Activated naive CD4-positive, alpha-beta T cell (primary cell): ENCODE measurements at places on chromosomes 6 and 20.

DNA sequence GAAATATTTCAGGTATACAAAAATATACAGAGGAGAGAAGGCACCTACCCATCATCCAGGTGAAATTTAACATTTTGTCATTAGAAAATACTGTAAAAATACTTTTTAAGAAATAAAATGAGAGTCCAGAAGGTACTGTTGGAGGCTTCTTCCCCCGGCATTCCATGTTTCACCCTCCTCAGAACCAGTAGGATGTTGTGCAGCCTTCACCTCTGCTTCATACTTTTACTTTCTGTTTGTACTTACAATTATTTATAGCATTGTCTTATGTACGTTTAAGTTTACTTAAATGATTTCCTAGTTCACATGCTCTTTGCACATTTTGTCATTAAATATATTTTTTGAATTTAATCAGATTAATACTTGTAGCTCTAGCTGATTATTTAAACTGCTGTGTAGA lies 30.9 kb downstream of the TMEM200A start:
- no peak for DNase-seq

GRCh38 chr6:9628819-9629218 lies 786.1 kb downstream of the TFAP2A start:
- DNase-seq: no peak

DNA sequence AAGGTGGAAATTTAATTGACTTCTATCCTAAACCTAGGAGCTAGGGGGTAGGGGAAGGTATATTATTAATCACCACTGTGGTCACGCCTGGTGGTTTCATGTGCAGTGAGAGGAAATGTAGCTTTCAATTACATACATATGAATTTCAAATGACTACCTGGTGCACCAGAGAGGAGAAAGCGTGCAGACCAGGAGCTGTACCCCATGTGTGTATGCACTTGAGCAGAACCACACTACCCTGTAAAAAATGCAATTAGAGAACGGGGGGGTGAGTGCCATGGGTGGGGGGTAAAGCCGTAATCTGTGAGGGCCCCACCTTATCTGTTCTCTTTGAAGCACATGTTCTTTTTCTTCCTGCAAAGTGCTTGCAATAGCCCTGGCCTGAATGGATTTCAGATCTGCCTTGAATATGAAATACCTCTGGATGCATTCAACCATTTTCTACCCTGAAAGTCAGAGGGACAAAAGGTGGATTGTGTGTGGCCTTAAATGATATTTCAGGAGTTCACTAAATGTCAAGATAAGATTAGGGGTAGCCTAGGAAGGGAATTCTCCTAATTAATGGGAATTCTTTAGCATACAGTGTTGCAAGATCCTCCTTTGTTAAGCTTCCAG lies 30.9 kb upstream of the EDN3 start:
- no peak for DNase-seq

GRCh38 chr6:147849401-147850330 lies 341.2 kb downstream of the SAMD5 start:
- no peak for DNase-seq

GRCh38 chr6:52423448-52423847 lies 3.3 kb downstream of the EFHC1 start:
- DNase-seq: no peak

- no peak for DNase-seq
Measured at GRCh38 chr20:49727894-49728885, 14.5 kb upstream of the B4GALT5 start.

DNA sequence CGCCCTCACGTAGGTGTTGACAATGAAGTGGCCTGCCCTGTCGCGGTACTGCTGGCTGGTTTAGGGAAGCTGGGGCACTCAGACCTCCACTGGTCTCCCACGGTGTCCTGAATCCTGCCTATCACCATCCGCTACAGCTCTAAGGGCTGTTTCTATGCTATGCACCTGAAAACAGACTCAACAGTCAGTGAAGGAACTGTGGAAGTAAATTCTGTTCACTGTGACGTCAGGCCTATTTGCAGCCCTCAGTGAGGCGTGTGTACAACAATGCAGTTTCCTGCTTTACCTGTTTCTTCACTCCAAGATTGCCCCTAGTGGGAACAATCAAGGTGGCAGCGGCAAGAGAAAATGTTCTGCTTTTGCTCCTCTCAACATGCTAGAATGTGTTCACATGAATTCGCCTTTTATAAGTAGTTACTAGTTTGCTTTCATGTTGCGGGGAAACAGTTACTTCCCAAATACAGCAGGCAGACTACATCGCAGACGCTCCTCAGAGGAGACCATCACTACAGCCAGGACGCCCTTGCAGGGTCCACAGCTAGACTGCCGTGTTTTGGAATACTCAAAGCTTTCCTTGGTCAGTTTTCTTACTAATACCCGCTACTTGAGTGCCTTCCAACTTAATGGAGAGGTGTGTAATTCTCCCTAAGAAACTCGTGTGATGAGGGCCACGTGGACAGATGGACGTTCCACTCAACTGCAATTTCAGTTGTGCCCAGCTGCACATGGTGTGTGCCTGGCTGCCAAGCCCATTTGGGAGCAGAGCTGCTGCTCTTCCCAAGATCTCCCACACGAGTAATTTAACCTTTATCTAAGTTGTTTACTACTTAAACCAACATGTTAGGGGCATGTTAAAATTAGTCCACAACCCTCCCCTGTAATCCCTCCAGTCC lies 25.4 kb downstream of the DIDO1 start:
- DNase-seq: no peak
